ENCODE measurements at places on chromosomes 16 and 17.

DNA sequence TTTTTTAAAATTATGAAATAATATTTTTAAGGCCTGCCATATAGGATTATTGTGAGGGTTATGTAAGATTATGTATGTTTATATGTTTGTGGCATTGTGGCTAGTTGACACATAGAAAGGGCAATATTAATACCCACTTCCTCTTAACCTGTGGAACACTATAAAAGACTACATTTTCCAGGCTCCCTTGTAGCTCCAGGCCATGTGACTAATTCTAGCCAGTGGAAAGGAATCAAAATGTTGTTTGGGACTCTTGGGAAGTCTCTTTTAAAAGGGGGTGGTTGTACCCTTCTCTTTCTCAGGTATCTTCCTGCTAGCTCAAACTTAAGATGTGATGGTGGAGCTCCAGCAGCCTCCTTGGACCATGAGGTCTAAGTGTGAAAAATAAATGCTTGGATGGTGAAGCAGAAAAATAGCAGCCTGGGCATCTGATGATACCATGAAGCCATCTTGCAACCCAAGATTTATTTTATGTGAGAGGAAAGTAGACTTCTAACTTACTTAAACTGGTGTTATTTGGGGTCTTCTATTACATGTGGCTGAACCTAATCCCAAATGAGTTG is 39.2 kb downstream of the TEKT5 start:
- DNase-seq, result no peak

DNA sequence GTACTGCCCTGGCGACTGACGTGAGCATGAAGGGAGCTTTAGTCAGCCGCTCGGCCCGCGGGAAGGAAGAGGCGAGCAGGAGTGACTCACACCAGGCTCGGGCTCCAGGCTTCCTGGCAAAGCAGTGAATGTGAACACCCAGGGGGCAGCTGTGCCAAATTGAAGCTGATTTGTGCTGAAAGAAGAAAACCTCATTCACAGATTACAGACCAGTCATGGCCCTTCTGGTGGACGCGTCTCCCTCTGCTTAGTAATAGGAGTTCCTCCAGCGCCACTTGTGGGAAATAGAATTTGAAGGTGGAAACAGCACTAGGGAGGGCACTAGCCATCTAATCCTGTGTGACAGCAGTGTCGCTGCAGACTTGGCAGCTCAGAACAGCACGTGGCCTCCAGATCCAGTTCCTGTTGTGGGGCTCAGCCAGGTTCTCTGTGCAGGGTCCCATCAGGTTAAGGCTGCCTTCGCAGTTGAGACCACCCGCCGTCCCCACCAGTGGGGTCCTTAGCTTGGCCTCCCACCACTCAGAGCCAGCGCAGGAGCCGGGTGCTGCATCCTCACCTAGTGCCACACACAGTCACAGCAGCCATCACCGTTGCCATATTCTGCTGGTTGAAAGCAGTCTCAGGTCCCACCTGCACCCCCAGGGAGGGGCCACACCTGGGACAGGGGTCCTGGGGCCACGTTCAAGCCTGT is 164.5 kb upstream of the CHMP6 start:
- no peak for DNase-seq

DNA sequence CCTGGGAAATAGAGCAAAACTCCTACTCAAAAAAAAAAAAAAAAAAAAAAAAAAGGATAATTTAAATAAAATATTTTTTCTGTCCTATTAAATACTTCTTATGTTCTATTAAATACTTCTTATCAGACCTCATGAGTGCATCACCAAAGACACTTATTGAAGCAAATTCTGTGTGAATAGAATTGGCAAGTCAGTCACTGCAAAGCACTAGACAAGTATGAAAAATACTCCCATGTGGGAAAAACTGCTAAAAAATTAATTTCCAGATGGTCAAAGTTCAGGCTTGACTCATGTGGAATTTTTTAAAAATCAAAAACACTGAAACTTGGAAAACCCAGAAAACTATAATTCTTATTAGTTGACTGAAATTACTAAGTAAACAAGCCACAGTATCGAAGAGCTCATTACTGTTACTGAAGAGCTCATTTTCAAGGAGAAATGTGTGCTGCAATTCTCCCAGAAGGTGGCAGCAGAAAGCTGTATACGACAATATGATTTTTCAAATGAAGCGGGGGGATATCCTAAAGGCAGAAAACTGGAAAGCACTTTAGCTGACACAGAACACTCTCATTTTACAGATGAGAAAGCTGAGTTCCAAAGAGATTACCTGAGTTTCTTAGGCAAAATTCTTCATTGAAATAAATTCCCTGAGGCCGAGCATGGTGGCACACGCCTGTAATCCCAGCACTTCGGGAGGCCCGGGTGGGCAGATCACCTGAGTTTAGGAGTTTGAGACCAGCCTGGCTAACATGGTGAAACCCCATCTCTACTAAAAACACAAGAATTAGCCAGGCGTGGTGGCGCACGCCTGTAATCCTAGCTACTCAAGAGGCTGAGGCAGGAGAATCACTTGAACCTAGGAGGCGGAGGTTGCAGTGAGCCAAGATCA is 15.9 kb upstream of the FBXO47 start:
- DNase-seq, result no peak

- no peak for DNase-seq
Observed at GRCh38 chr16:85462714-85463611, 150.2 kb upstream of the GSE1 start.

DNA sequence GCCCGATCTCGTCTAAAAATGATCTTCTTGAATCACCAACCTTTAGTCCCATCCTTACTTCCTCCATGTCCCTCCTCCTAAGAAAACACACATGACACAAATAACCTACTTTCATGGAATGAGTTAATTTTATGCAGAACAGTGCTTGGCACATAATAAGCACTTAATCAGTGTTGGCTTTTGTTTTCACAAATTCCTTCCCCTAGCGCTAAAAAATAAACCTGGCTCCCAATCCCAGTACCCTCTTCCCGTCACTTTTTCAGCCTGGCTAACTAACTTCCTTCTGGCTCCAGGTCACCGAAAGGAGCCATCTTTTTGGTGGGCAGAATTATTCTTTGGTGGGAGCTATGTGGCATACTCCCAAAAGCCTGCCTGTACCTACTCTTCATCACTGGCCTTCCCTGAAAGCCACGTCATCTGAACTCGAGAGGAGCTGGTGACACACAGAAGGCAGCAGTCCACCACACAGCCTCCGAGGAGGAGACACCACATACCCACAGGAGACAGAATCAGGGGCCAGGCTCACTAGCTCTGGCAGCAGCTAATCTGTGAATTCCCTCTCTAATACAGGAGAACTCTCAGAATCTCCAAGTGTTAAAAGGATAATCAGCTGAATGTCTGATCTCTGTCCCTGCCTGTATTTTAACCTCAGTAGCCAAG is 114.5 kb downstream of the SMG6 start:
- DNase-seq, result no peak

DNA sequence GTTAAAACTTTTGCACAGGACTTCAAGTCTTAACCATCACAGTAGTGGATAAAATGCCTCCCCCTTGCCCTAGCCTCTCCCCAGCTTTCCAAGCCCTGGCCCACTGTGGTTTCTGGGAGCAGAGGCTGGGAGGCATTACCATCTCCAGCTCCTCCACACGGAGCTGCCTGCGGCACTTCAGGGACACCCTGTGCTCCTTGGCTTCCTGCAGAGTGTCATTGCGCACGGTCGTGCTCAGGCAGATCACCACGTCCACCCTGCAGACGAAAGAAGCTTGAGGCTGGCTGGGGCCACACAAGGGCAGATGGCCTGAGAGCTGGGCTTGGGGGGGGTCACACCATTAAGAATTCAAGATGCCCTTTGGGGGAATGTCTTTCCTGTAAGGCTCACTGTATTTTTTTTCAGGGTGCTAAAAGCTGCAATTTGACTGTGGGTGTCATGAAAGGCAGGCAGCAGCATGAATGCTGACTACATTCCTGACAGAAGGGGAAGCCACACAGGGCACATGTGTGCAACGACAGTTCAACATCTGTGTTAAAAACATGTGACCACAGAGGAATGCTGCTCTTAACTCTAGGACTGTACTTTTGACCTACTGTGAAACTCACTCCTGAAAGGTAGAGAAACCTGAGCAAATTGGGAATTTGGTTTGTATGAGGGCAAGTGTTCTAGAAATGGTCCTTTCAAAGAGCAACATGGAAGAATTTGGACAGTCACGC is 47.7 kb upstream of the CLEC18B start:
- DNase-seq, result no peak

DNA sequence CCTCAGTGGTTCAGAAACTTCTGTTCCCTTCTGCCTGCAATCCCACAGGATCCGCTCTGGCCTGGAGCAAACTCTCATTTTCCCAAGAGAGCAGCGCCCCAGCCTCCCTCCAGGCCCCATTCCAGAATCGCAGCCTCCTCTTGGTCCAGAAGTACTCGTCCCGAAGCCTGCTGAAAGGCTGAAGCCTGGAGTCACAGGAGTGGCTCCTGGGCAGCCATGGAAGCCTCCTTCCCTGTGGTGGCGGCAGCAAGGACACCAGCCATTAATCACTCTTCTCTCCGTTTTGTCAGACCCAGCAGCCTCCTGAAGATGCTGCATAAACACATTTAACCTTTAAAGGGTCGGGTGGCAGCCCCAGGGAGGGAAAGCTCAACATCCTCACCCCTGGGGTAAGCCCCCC is 66.9 kb upstream of the TNRC6C start:
- no peak for DNase-seq

DNA sequence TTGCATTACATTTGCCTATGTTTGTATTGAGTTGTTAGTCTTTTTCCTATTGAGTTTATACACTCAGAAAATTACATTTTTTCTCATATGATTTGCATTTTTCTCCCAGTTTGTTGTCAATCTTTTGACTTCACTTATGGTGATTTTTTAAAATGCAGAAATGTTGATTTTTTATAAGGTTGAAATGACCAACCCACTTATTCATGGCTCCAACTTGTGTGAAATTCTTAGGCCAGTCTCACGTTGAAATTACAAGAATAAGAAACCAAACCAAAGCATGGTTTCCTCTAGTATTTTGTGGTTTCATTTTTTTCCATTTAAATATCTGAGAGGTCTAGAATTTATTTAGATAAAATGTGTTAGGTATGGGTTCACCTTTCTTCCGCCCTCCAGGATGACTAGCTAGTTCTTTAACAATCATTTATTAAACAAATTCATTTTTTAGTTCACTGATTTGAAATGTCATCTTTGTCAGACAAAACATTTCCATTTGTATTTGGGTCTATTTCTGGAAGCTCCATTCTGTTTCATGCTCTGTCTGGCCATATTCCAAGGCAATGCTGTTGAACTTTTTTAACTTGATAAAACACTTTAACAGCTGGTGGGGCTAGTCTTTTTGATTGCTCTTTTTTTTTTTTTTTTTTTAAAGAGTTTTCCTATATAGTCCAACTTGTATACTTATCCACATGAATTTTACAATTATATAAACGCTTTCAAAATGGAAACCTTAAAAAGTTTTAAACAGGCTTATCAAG is 40.0 kb downstream of the FAM20A start:
- DNase-seq, result no peak

DNA sequence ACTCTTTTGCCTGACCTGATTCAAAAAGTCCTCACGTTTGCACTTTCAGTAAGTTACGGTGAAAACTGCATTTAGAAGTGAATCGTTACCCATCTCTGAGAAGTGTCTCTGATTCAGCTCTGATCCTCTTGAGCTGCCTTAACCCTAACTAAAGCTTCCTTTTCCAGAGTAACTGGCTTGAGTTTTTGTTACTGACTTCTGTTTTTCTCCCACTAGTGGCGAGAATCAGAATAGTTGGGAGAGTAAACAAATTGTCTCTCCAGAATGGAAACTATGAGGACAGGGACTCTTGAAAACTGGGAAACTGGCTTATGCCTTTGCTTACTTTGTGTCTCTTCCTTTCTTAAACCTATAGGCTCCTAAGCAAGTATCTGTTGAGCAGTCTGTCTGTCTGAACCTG is 31.3 kb upstream of the KPNB1 start:
- DNase-seq, result no peak

- no peak for DNase-seq
Observed at GRCh38 chr17:77319211-77320043, 178.7 kb downstream of the SEC14L1 start.

- no peak for DNase-seq
Observed at GRCh38 chr17:48747445-48748363, 19.2 kb upstream of the HOXB13 start.

DNA sequence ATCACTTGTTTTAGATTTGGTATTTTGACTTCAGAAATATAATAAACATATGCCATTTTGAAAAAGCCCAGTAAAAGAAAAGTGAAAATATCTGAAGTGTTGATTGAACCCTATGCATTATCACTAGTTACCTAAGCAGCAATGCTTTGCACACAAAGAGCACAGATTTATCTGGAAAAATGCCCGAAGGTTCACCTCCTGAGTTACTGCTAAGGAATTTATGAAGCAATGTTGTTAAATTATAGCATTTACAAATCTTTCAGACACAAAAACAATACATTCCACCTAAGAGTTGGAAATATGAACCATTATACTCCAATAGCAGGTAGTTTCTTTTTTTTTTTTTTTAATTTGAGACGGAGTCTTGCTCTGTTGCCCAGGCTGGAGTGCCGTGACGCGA is 38.9 kb upstream of the GHDC start:
- DNase-seq, result no peak

DNA sequence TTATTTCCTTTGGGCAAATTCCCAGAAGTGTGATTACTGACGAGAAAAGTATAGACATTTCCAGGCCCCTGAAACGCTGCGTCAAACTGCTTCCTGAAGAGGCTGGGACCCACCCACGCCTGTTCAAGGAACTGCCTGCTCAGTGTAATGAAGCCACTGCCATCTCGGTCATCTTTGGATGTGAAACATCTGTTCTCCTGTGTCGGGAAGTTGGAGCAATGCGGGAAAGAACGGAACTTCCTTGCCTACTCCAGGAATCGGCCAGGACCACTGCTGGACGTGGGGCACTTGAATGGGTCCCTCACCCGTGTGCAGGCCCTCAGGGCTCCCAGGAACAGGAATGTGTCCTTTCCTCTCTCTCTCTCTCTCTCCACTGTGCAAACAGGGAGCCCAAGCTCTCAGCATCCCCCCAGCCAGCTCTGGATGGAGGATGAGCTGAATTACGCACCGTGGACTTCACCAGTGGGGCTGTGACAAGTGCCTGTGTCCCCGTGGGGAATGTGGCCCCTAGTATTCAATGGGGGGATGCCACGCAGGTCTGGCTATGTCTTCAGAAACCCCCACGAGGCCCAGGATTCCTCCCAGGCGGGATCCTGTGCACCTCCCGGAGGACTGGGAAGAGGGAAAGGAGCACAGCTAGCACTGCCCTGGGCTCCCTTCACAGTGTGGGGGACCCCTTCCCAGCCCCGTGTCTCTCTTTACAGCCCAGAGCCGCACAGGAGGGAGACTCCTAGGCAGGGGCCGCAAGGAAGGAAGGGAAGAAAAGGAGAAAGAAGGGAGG is 18.3 kb upstream of the LITAF start:
- no peak for DNase-seq

DNA sequence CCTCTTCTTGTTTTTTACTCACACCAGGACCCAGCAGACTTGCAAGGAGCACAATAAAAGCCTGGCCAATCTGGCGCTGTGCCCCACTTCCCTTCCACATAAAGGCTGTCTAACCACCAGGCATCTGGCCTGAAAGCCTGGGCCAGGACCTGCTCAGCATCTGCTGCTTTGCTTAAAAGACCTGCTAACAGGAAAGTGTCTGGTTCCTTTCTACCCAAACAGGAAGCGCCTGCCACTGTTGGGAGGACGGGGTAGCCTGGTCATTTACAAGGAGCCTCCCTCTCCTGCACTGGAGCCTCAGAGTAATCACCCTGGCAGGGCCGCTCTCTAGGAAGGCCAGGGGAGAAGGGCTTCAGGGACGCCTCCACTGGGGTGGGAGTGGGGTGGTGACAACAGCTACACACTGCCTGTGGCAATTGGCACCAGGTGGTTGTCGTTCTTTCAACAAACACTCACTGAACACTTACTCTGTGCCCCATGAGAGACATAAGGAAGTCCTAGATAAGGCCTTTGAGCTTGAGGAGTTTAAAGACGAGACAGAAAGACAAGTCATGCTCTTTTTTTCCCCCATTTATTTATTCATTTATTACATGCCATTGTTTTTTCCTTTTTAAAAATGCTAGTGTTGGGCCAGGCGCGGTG is 6.3 kb upstream of the MMP28 start:
- DNase-seq, result no peak
